ENCODE measurements at places on chromosomes 2 and 18.

- peak; percentile 86 for DNase-seq
These were observed 85.2 kb downstream of the GLI2 start for GRCh38 chr2:120820953-120821279.

- no peak for DNase-seq
These were observed 173.6 kb downstream of the BCL2 start for GRCh38 chr18:63145851-63146555.

- DNase-seq, result no peak
These were observed 42.3 kb upstream of the ALPP start for GRCh38 chr2:232336241-232336736.

GRCh38 chr2:100188326-100188725 is 45.9 kb upstream of the AFF3 start:
- DNase-seq, result no peak

DNA sequence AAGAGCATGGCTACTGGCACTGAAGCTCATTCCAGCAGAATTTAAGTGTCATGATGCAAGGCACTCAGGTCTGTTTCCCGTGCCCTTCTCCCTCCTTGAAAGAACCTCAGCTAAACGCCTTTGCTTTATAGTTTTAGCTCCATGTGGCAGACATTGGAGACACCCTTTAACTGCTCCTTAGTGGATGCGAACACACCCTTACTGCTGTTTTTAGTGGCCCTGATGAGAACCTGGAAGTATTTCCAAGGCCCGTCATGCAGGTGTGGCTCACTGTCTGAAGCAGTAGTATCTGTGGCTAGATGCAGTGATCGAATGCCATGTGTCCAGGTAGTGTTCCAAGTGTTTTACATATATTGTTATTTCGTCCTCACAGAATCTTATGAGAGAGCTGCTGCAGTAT is 28.3 kb downstream of the KIF5C start:
- DNase-seq, result no peak

GRCh38 chr2:207483477-207483876 is 46.3 kb upstream of the CREB1 start:
- DNase-seq, result peak; percentile 44

- DNase-seq, result peak; percentile 27
These were observed 14.0 kb downstream of the RAMP1 start for GRCh38 chr2:237873421-237873831.

GRCh38 chr2:208006337-208006736 is 19.0 kb downstream of the PLEKHM3 start:
- DNase-seq, result no peak

GRCh38 chr2:41972179-41972578 is 75.6 kb upstream of the PKDCC start:
- no peak for DNase-seq

DNA sequence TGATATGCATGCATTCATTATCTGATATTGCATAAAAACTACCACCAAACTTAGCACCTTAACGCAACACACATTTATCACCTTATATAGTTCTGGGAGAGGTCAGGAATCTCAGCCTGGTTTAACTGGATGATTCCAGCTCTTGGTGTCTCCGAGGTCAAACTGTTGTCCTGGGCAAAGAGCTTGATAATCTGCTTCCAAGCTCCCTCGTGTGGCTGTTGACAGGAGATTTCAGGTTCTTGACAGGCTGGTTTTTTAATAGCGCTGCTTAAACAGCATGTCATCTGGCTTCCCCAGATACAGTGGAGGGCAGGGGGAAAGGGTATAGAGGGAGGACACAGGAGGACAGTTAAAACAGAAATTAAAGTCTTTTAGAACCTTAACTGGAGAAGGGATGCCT is 785.0 kb downstream of the CNTNAP5 start:
- peak; percentile 62 for DNase-seq

GRCh38 chr18:49227001-49227380 is 233.5 kb downstream of the DYM start:
- no peak for DNase-seq

GRCh38 chr2:232466221-232466620 is 10.3 kb downstream of the ALPI start:
- no peak for DNase-seq

DNA sequence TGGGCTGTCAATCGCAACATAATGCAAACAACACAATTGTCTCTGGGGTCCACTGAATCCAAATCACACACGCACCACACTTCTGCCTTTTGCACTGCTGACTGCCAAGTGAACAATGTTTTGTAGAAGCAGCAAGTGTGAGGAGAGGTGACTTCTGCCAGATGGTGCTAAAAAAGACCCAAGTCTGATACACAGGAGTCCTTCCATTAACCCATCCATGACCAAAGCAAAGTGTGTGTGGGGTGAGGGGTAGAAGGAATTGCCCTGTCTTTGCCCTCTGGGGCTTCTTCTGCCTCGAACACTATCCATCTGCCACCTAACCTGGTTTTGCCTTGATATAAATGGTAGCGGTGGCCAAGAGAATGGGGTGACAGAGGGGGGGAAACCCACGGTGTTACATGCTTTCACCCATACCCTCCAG is 50.0 kb downstream of the C2orf42 start:
- no peak for DNase-seq

GRCh38 chr2:9392898-9393765 is 30.2 kb downstream of the ITGB1BP1 start:
- no peak for DNase-seq

GRCh38 chr2:156437931-156438410 is 1.8 kb downstream of the GPD2 start:
- peak; percentile 55 for DNase-seq

DNA sequence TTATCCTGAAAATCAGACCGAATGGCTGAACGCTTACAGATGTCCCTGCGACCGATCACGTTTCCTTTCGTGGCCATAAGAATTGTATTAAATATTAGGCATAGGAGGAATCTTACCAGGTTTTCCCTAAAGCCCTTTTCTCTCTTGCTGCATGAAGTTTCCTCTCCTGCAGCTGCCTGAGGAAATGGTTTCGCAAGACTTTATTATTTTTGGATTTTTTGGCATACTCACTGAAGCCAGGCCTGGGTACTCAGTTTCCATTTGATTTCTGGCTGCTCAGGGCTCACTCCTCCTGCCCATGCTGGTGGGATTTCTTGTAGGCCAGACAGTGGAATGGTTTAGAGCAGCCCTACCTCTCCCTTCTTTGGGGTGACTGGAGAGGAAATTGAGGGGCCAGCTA is 114.0 kb downstream of the KLHL29 start:
- peak; percentile 48 for DNase-seq

DNA sequence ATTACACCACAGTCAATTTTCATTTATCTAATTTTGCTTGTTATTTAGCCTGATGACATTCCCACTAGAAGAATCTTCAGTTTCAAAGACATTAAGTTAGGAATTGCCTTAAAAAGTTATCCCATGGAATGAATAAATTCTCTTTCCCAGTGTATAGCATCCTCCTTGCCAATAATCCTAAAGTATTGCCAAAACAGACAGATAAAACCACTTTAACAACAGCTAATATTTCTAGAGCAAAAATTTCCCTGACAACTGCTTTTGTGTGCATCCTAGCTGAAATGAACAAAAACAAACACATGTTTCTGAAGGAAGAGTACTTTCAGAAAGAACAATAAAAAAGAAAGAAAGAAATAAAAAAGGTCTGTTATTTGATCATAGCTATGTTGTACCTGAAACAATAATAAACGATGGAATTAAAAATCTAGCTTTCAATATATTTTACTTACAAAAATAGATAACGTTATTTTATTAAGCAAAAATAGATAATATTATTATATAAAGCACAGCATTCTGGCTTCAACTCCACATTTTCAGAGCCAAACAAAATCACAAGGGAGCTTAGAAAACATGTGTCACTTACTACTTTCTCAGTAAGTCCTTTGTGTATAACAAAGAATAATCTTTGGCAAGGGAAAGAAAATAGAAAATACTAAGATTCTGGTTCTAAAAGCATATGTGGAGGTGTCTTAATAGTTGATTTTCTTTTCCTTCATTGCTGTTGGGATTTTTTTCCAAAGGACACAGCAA is 939.0 kb upstream of the CRIM1 start:
- no peak for DNase-seq

- DNase-seq, result no peak
These were observed 103.8 kb downstream of the EPHA4 start for GRCh38 chr2:221468317-221468716.

- DNase-seq, result no peak
These were observed 98.3 kb downstream of the NRP2 start for GRCh38 chr2:205780645-205781044.

DNA sequence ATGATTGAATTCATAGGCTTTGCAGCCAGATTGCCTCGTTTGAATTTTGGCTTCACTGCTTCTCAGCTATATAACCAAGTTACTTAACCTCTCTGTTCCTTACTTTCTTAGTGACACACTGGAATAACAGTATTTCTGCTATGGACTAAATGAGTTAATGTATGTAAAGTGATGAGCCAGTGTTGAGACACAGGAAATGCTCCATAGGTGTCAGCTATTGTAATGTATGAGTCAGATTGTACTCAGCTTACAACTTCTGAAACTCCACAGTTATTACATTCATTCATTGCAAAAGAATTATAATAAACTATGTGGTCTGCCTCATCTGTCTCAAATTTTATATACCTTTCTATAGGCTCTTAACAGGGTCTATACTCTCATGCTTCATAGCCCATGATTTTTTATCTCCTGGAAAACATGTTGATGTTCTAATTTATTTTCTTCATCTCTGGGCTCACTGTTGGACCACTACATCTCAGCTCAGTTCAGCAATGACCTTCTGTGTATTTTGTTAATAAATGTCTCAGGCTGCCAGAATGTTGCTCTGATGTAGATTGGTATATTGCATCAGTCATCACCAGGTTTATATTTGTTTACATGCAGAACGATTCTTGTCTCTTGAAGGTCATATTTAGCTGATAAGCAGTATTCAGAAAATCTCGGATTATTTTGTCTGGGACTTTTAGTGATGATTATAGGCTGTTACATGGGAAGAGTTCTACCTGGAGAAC is 76.2 kb downstream of the MAP3K20 start:
- DNase-seq, result peak; percentile 78

DNA sequence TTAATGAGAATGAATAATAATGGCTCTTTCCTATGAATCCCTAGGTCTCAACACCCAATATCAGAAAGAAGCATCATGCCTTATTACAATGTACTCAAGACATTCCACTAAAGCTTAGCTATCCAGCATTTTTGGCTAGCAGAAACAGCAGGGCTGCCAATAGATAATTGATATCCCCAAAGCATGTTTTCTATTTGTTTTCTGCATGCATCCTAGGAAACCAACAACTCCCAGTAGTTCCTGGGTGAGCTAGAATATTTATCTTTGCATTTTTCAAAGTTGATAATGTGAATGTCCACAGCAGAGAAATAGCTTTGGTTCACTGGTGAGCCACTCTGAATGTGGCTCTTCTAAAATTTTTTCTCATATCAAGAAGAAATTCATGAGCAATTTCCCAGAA is 5.8 kb upstream of the ANTXR1 start:
- peak; percentile 22 for DNase-seq

GRCh38 chr2:37527361-37527760 is 144.1 kb downstream of the CDC42EP3 start:
- DNase-seq, result no peak

DNA sequence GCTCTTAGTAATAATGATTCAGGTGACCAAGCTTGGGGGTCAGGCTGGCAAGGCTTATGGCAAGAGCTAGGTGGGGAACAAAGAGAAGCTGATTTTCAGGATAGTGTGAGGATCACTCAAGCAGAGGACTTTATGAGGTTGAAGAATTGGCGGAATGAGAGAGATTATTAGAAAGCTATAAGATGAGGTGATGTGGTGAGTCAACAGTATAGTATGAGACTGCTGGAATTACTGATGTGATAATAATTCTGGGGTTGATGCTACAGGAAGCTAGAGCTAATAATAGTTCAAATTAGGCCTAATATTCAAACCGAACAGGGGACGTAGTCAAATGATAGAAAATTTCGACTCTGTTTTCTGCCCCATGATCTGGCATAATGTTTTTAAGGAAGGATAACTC is 2115.3 kb upstream of the PIK3C3 start:
- DNase-seq, result peak; percentile 25

- DNase-seq, result no peak
These were observed 720.8 kb downstream of the DCDC2C start for GRCh38 chr2:4424153-4424552.

GRCh38 chr2:26897807-26898479 is 50.0 kb downstream of the DPYSL5 start:
- no peak for DNase-seq

- no peak for DNase-seq
These were observed 11.4 kb downstream of the AGAP1 start for GRCh38 chr2:235505181-235505741.

DNA sequence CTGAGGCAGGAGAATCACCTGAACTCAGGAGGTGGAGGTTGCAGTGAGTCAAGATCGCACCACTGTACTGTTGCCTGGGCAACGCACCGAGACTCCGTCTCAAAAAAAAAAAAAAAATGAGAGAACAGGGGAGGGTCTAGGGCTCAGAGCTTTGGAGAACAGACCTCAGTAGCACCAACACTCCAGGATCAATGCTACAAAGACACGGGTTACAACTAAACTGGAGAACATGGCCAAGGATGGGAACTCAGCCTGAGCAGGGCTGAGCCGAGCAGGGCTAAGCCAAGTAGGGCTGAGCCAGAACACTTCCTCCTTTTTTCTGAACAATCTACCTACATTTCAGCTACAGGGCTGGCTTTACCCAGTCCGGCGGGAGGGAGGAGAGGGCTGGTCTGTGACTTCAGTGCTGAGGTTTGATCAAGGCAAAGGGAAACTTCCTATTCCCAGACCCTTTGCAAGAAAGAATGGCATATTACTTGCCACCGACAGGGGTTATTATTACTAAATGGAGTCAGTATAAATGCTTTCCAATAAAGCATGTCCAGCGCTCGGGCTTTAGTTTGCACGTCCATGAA is 2.9 kb upstream of the CASP8 start:
- no peak for DNase-seq

- no peak for DNase-seq
These were observed 88.3 kb downstream of the RHOB start for GRCh38 chr2:20534913-20535801.

- DNase-seq, result no peak
These were observed 216.9 kb downstream of the MYO3B start for GRCh38 chr2:170394641-170395387.

- no peak for DNase-seq
These were observed 39.3 kb downstream of the RPL31 start for GRCh38 chr2:101041413-101041812.

DNA sequence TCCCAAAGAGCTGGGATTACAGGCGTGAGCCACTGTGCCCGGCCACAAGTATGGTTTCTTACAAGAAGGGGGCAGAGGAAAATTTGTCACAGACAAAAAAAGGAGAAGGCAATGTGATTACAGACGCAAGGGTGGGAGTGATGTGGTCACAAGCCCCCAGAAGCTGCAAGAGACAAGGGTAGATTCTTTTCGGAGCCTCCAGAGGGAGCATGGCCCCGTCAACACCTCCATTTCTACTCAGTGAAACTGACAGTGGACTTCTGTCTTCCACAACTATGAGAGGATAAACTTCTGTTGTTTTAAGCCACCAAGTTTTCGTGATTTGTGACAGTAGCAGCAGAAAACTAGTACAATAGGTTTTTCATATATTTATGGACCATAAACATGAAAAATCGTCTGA is 2.1 kb upstream of the TCF7L1 start:
- peak; percentile 65 for DNase-seq
